Kidney capillary endothelial cell (primary cell): ENCODE measurements at places on chromosomes 12 and 14.

GRCh38 chr14:100864206-100864605 is 38.3 kb downstream of the MEG3 start:
- no peak for DNase-seq

GRCh38 chr12:10624605-10625004 is 11.2 kb upstream of the MAGOHB start:
- no peak for DNase-seq

GRCh38 chr12:2389079-2389790 is 336.4 kb downstream of the CACNA1C start:
- DNase-seq = no peak

DNA sequence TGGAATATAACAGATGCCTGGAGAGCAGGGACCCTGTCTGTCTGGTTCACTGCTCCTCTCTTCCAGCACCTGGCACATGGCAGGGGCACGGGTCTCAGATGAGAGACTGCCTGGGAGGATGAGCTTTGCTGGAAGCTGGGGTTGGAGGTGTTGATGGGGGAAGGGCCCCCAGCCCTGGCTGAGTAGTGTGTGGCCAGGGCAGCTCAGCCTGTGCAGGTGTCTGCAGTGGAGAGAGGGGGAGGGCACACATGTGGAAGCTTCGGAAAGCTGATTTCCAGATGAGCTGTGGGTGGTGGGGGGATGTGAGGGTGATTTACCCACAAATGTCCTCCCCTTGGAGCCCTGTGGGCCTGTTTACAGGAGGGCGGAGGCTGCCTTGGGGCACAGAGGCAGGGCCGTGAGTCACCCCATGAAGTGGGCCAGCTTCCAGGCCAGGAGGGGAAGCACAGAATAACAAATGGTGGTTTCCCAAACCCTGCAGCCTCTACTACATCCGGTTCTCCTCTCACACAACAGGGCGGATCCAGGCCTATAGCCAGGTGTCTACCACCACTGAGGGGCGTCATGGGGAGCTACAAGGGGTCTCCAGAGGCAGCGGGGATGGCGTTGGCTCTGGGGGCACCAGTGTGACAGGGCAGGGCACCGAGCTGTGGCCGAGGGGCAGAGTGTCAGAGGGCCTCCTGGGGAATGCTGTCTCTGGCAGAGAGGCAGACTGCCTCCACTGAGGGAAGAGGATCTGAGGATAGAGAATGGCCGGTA is 11.0 kb downstream of the KRT7 start:
- DNase-seq = no peak

DNA sequence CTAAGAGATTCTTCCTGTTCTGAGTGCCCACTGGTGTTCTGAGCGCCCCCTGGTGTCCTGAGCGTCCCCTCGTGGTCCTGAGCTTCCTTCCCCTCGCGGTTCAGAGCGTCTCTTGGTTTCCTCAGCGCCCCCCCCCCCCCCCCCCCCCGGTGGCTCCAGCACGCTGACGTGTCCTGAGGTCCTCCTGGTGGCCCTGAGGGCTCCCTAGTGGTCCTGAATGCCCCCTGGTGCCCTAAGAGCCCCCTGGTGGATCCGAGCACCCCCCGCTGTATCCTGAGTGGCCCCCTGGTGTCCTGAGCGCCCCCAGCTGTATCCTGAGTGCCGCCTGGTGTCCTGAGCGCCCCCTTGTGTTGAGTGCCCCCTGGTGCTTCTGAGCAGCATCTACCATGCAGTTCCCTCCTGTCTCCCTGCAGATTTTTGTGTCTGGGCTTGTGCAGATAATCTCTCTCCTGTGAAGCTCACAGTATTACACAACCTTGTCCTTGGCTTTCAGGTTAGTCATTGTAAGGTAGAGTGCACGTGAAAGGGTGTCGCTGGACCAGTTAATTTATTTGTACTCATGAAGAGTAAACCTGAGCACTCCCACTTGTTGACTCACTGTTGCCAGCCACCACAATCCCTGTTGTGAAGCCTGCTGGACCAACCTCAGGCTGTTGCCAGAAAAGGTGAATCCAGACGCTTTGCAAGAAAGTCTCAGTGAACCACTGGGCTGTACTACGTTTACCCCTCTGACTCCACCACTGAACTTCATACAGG is 1168.4 kb downstream of the TMEM121 start:
- DNase-seq = no peak

DNA sequence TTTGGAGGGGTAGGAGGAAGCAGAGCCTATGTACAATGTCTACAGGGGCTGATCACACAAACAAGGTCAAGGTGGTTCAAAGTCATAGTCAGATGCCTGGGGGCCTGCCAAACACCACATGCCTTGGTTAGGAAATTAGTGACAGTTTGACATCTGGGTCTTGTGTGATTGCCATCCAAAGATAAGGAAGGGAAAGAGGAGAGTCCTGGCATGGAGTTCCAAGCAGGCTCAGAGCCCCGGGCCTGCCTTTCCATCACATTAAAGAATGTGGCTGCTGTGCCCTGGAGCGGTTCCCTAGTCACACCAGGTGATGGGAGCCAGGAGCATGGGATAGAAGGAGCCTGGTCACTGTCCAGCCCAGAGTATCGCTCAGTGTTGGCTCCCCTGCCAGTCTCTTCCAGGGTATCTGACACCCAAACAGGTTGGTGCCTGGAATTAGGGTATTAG is 53.6 kb upstream of the BCL2L14 start:
- DNase-seq = no peak

GRCh38 chr12:31773223-31773750 is 44.5 kb upstream of the AMN1 start:
- DNase-seq = no peak

GRCh38 chr12:53207042-53207441 is at the start of gene ITGB7:
Gene ITGB7, minus strand, starts transcription at chr12:53207251. Its CDS starts 6,808 bp downstream, at chr12:53200443.
- no peak for DNase-seq

GRCh38 chr14:32354716-32355115 is 25.6 kb downstream of the AKAP6 start:
- DNase-seq = no peak

DNA sequence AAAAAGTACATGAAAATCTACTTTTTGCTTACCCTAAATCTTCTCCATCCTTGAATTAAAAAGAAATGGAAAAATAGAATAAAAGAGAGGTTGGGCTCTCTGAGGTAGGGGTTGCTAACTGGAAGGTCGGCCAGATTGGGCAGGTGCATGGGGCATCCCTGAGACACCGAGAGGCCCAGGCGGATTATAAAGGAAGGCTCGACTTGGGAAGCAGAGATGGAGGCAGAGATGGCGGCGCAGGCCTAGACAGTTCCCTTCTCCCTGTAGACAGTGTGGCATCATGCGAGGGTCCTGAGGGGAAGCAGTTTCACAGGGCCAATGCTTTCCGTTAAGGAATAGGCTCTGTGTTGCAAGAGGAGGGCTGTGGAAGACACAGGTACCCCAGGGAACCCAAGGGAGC is 3.7 kb upstream of the KRT74 start:
- no peak for DNase-seq
